ENCODE measurements at places on chromosomes 5 and 9.

DNA sequence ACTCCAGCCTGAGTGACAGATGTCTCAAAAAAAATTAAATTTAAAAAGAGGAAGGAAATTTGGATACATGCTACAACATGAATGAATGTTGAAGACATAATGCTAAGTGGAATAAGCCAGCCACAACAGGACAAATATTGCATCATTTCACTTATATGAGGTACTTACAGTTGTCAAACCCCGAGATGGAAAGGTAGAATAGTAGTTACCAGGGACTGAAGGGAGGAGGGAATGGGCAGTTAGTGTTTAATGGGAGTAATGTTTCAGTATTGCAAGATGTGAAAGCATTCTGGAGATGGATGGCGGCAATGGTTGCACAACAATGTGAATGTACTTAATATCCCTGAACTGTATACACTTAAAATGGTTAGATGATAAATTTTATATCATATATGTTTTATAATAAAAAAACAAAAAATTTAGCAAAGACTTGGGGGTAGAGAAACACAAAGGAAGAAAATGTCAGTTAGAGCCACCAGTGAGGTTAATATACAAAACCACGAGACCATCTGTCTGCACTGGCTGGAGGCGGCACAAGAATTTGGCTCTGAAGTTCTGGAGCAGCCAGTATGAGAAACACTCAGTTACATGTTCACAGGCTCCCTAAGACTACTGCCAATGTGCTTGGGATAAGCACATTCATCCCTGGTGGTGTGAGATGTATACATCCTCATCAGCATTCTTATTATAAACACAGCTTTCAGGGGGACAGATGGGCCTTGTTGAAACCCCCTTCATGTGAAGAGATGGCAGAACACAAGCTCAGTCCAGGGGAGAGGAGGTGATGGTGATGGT, 37.0 kb upstream of the RPS23 start:
- DNase-seq = no peak

- DNase-seq = no peak
Measured at GRCh38 chr5:123125962-123126732, 37.1 kb downstream of the PRDM6 start.

- no peak for DNase-seq
Measured at GRCh38 chr5:157748760-157749461, 5.4 kb downstream of the LSM11 start.

DNA sequence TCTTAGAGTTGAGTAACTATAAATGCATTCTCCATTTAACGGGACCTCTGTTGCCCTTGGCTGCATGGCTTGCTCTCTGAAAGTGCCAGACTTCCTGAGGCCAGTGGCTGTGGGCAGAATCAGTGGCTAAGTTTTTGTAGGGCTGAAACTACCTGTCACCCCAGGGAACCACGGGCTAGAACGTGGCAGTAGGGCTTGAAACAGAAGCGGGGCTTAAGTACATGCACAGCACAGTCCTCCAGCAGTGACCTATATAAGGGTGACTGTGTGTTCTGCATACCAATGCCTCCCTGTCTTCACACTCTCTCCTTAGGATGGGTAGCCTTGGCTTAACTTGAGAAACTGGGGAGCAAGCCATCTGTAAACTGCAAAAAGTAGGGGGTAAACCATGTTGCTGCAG, 43.6 kb upstream of the LRRTM2 start:
- no peak for DNase-seq

GRCh38 chr5:148452499-148453193, 68.9 kb downstream of the FBXO38 start:
- no peak for DNase-seq

DNA sequence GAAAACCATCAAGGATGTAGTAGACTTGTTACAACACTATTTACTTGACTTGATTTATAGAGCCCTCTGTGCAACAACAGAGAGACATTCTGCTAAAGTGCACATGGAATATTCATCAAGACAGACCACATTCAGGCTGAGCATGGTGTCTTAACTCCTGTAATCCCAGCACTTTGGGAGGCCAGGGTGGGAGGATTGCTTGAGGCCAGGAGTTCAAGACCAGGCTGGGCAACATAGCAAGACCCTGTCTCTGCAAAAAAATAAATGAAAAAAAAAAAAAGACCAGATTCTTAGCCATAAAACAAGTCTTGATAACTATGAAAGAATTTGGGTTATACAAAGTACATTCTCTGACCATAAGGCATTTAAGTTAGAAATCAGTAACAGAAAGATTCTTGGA, 25.3 kb downstream of the DENND4C start:
- DNase-seq = no peak

DNA sequence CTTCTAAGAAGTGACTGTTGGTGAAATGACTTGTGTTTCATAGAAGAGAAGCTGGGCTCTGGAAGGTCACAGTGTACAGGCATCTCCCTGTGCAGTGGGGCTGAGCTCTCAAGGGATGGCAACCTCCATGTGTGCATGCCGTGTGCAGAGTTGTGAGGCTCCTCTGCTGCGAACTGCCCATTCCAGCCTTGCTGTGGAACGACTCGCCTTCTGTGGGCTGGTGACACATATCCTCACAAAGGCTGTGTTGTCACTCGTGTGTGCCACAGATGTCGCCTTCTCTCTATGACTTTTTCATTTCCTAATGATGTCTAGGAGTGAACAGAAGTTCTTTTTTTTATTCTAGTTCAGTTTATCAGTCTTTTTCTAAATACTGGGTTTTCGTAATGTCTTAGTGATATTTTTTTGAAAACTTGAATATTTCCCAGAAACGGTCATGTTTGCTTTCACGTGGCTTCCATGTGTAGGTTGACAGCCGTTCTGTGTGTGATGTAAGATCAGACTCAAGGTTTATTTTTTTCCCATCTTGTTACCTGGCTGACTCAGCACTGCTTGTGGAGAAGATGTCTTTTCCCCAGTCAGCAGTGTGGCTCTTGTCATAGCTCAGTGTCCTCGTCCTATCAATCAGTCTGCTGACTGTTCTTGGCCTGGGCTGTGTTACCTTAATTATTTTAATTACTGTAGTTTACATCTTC, 57.3 kb upstream of the CACNA1B start:
- DNase-seq = no peak
